RCC 7860 (cell line): ENCODE measurements at places on chromosomes 2 and 18.
A peak's percentile ranks its signal among the peaks of the same experiment; 100 is the strongest.

GRCh38 chr2:197256021-197256420, 54.6 kb downstream of the ANKRD44 start:
- DNase-seq: no peak

GRCh38 chr2:53724536-53724935, 43.1 kb upstream of the CHAC2 start:
- no peak for DNase-seq

GRCh38 chr2:203583701-203584100, 48.6 kb upstream of the RAPH1 start:
- peak; percentile 85 for DNase-seq

DNA sequence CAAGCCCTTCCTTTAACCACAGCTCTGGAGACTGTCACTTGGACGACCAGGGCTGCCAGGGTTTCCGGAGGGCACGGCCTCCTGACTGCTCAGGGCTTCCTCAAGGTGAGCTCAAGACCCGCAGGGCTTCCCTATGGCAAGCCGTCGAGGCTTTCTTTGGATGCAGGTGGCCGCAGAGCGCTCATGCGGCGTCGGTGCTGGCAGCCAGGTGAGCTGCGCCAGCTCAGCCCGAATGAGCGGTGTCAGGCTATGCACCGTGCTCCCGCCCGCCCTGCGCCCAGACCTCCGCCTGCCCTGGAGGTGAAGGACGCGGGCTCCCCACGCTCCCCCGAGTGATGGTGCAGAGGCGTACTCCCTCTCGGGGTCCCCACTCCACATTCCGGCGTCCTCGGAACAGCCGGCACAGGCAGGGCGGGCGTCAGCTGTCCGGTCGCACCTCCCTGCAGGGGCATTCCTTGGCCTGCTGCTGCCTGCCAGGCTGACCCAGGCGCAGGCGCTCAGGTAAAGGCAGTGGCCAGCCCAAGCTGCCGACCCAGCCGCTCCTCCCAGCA, 20.8 kb upstream of the TUBB6 start:
- no peak for DNase-seq

DNA sequence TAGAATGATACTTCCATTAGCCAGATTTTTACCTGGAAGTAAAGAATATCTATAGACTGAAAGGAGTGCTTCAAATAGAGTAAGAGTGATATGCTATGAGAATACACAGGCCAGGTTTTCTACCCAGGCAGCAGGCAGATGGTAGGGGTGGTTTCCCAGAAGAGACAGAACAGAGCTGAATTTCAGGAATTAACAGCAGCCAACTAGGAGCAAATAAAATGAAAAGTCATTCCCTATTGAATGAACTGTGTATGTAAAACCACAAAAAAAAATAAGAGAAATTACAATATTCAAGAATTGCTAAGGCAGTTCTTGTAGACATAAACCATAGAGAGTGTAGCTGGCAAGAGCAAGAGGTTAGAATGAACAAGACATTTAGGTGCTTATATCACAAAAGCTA, 336.8 kb downstream of the KCNJ3 start:
- DNase-seq: no peak

- peak; percentile 74 for DNase-seq
Observed at GRCh38 chr2:160736148-160737028, 242.8 kb upstream of the RBMS1 start.

- no peak for DNase-seq
Observed at GRCh38 chr2:49973436-49973835, 819.1 kb upstream of the FSHR start.
